ENCODE measurements at places on chromosomes 3 and 15. TPM values are rescaled to one million over a fixed set of nuclear protein-coding genes. Genes with fewer than 3 reads are reported as not detected.

- H3K36me3 ChIP-seq = no peaks in the 10 kb centered on the region
- H3K27ac ChIP-seq = no peak overlapping the region
- no peak for DNase-seq
- H3K27me3 ChIP-seq = peaks cover 2% of the 10 kb centered on the region
- no peaks in the 10 kb centered on the region for H3K4me1 ChIP-seq
- H3K4me3 ChIP-seq = no peak overlapping the region
These were observed 200.6 kb upstream of the ZBTB20 start for GRCh38 chr3:115347737-115348136.

GRCh38 chr3:125186261-125186787 is 26.2 kb downstream of the SLC12A8 start:
- no peak overlapping the region for H3K4me3 ChIP-seq
- no peak for DNase-seq
- peaks cover 2% of the 10 kb centered on the region for H3K36me3 ChIP-seq

Gene PRICKLE2
- 8.0 TPM for total RNA-seq

- H3K27ac ChIP-seq = no peak overlapping the region
- H3K27me3 ChIP-seq = peaks cover 5% of the 10 kb centered on the region
- H3K4me1 ChIP-seq = peaks cover 49% of the 10 kb centered on the region
- no peaks in the 10 kb centered on the region for H3K36me3 ChIP-seq
- H3K4me3 ChIP-seq = peak overlapping the region; percentile 45
These were observed 5.9 kb downstream of the RNU6-1 start for GRCh38 chr15:67833710-67834511.

- DNase-seq = no peak
- no peaks in the 10 kb centered on the region for H3K36me3 ChIP-seq
- no peaks in the 10 kb centered on the region for H3K27me3 ChIP-seq
- no peak overlapping the region for H3K27ac ChIP-seq
These were observed 98.0 kb upstream of the SLC6A6 start for GRCh38 chr3:14304101-14305045.

DNA sequence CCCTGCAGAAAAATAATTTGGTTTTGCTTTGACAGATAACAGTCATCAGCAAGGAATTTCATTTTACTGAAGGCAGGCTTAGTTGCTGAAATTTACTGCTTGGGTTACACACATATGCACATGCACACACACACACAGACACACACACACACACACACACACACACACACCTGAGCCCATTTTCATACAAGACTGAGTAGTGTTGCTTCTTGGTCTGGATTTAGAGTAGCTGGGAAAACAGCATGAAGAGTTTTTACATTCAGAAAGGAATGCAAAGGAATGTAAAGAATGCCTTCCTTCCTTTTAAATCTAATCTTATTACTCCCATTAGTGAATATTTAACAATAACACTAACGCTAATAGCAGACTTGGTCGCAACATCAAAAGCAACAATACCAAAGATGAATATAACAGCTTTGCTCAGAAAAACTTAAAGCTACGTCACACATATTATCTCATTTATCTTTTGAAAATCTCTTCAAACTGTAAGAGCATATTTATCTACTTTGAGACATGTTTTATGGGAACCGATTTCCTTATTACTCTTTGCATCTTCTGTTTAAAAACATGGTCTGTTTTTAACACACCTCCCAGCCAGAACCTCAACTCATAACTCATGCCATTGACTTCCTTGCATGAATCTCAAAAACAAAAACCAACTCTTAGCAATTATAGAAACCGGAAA is 32.5 kb downstream of the RFTN1 start:
- no peaks in the 10 kb centered on the region for H3K27me3 ChIP-seq
- no peak overlapping the region for H3K27ac ChIP-seq
- H3K36me3 ChIP-seq = peaks cover 4% of the 10 kb centered on the region
- peaks cover 6% of the 10 kb centered on the region for H3K4me1 ChIP-seq
- DNase-seq = no peak

Gene TMCO5A
- not detected for total RNA-seq

DNA sequence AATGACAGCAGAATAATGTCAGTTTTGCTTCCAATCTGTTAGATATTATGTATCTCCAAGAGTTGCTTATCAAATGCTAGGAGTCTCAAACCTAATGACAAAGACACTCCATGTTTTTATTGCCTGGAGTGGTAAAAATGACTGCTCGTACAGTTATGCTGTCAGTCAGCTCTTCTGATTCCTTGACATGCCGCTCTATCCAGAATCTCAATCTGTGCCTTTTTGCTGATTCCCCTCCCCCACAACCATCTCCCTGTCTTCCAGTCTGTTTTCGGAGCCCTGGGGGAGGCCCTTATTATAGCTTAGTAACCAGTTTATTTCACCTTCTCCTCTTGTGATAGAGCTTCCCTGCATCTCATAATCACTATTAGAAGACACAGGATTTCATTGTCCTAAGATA is 2.6 kb downstream of the MKRN2 start:
- H3K4me3 ChIP-seq = no peak overlapping the region
- H3K36me3 ChIP-seq = no peaks in the 10 kb centered on the region
- no peak for DNase-seq
- H3K4me1 ChIP-seq = no peaks in the 10 kb centered on the region

GRCh38 chr15:41827290-41827879 is 507 bp upstream of the JMJD7 start:
- no peak overlapping the region for H3K27ac ChIP-seq
- peaks cover 5% of the 10 kb centered on the region for H3K36me3 ChIP-seq
- peak; percentile 39 for DNase-seq
- peaks cover 11% of the 10 kb centered on the region for H3K4me1 ChIP-seq
- no peaks in the 10 kb centered on the region for H3K27me3 ChIP-seq
- H3K4me3 ChIP-seq = peak overlapping the region; percentile 48

Gene LRTM1
- not detected for total RNA-seq

Gene GP5
- 0.17 TPM for total RNA-seq

Gene ZNF770
- 33.1 TPM for total RNA-seq

Gene C3orf22
- not detected for total RNA-seq

DNA sequence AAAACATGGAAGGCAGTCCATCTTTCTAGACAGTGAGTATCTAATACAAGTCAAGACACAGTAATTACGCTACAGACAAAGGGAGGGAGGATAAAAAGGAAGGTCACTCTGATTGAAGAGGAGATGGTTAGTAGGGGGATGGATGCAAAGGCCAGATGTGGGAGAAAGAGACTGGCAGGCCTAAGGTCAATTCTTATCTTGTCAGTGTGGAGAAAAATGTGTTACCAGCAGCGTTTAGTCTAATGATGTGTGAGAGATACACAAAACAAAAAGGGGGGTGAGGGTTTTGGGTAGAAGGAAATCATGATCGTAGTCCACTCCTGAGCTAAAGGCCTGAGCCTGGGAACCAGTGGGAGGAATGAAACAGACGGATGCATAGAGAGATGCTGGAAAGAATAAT is 46.7 kb downstream of the RFTN1 start:
- no peaks in the 10 kb centered on the region for H3K4me1 ChIP-seq
- no peak for DNase-seq
- H3K36me3 ChIP-seq = peaks cover 5% of the 10 kb centered on the region
- no peak overlapping the region for H3K27ac ChIP-seq
- H3K27me3 ChIP-seq = no peaks in the 10 kb centered on the region

DNA sequence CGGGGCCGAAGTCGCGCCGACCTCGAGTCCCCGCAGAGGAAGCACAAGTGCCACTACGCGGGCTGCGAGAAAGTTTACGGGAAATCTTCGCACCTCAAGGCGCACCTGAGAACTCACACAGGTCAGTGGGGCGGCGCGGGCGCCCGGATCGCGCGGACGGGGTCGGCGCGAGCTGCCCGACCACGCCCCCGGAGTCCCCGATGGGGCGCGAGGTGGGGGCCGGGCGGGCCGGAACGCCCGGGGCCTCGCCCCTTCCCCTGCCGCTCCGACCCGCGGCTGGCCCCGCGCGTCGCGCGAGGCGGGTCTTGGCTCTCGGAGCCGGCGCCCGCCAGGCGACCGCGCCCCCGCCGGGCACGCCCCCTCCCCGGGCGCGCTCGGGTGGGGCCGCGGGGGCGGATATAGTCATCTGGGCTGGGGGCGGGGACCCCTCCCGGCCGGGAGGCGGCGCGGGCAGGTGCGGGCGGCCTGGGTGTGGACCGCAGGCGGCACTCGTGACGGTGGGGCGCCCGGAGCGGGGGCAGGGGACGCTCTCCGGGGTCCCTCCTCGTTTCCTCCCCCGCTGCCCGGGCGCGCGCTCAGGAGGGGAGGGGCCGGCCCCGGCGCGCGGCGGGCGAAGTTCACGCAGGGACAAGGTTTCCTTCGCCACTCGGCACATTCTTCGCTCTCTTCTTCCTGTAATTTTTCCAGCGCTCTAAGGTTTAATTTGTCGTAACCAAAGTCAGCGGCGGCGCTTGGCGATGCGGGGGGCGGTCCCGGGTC is 1.2 kb downstream of the KLF13 start:
- DNase-seq = peak; percentile 77
- H3K36me3 ChIP-seq = no peaks in the 10 kb centered on the region
- peak overlapping the region; percentile 61 for H3K4me3 ChIP-seq
- H3K27me3 ChIP-seq = no peaks in the 10 kb centered on the region
- peak overlapping the region; percentile 95 for H3K27ac ChIP-seq

GRCh38 chr15:57138349-57138788 is 219.9 kb downstream of the TCF12 start:
- no peak overlapping the region for H3K27ac ChIP-seq
- DNase-seq = no peak
- H3K36me3 ChIP-seq = no peaks in the 10 kb centered on the region
- H3K27me3 ChIP-seq = no peaks in the 10 kb centered on the region
- H3K4me1 ChIP-seq = peaks cover 2% of the 10 kb centered on the region
- H3K4me3 ChIP-seq = no peak overlapping the region

DNA sequence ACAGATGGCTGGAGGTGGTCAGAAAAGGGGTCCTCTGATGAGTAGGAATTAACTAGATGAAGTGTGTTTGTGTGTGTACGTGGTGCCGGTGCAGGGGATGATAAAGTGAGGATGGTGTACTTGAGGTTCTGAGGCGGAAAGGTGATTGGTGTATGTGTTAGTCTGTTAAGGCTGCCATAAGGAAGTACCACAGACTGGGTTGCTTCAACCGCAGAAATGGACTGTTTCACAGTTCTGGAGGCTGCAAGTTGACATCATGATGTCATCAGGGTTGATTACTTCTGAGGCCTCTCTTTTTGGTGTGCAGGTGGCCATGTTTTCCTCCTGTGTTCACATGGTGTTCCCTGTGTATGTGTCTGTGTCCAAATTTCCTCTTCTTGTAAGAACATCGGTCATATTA is 202.4 kb upstream of the RGMA start:
- no peak overlapping the region for H3K4me3 ChIP-seq
- DNase-seq = no peak
- no peak overlapping the region for H3K27ac ChIP-seq
- H3K36me3 ChIP-seq = no peaks in the 10 kb centered on the region
- H3K4me1 ChIP-seq = no peaks in the 10 kb centered on the region

Gene SLCO3A1
- total RNA-seq = 1.6 TPM

DNA sequence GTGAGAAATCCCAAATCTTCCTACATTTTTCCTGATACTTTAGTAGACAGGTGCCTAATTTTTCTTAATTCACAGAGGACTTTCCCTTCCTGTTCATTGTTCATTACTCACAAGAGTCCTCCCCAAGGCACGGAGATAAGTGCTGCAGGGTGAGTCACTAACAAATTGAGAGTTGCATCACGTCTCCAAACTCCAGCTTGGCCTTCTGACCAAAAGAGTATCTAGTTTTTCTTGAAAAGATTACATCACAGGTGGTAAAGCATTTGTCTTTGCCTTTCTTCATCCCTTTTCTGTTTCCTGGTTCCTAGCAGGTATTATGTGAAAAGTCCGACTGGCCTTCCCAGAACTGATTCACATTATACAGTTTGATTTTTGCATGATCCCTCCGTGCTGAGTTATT is 24.9 kb upstream of the RASGRP1 start:
- H3K27me3 ChIP-seq = no peaks in the 10 kb centered on the region
- no peak overlapping the region for H3K27ac ChIP-seq
- H3K4me1 ChIP-seq = no peaks in the 10 kb centered on the region
- DNase-seq = no peak
- no peak overlapping the region for H3K4me3 ChIP-seq

DNA sequence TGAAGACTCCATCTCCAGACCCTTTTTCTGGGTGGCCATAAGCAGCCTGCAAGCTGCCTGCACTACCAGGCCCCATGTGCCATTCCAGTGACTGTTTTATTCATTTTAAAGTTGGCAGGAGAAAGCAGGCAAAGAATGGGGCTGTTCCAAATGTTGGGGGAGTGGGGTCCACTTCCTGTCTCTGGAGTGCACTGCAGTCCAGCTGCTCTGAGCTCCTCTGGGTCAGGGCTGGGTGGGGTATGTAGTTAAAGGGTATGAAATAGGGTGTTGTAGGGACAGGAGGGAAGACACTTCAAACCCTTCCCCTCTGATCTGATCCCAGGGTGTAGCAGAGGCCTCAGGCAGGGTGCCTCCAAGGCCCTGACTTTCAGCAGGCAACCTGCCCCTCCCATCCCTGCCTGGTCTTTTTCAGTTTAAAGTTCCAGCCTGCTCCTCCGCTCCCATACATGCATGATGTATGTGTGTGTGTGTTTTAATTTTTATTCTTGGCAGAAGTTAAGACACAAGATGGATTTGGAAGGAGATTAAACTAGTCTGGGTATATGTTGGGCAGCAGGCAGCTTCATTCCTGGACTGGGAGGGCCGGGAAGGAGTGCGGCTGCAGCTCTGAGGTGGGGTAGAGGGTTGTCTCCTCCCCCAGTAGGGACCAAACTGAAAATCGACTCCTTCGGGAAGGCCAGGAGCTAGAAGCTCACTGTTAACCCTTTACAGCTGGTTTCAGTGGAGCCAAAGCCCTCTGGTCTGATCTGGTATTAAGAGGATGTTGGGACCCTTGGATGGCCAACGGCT is 17.3 kb downstream of the BOC start:
- H3K4me3 ChIP-seq = no peak overlapping the region
- no peaks in the 10 kb centered on the region for H3K36me3 ChIP-seq
- peaks cover 3% of the 10 kb centered on the region for H3K4me1 ChIP-seq
- no peak for DNase-seq

Gene C3orf80
- 0.47 TPM for total RNA-seq

DNA sequence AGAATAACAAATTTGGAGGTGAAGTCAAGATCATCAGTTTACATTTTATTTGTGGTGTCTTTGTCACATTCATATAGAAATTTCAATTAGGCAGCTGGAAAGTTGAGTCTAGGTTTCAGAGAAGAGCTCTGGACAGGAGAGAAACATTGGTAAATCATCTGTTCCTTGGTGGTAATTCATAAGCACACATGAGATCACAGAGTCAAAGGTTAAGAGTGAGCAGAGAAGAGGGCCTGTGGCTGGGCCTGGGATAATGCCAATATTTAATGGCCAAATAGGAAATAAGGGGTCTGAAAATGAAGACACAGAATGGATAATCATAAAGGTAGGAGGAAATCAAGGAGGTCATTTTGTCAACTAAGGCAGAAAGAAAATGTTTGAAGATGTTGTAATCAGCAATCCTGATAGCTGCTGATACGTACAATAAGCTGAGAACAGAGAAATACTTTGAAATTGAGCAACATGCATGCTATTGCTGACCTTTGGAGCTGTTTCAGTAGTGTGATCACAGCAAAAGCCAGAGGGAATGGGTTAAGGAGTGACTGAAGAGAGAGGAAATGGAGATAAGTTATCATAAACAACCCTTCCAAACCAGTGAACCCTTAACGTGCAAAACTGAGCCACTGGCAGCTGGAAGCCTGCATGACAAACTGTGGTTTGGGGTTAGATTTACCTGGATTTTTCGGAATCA is 692.8 kb downstream of the AGBL1 start:
- no peak for DNase-seq
- H3K27me3 ChIP-seq = no peaks in the 10 kb centered on the region
- H3K4me3 ChIP-seq = no peak overlapping the region
